Amygdala (tissue), 56 donors: ENCODE measurements at places on chromosomes 12 and 14.
A peak's percentile ranks its signal among the peaks of the same experiment; 100 is the strongest.

GRCh38 chr12:92199819-92200576 lies 54.4 kb upstream of the BTG1 start:
- no peak for DNase-seq

GRCh38 chr12:67705394-67706370 lies 57.1 kb downstream of the DYRK2 start:
- no peak for DNase-seq

GRCh38 chr12:50201987-50202521 lies 34.9 kb upstream of the CERS5 start:
- no peak for DNase-seq

- DNase-seq: peak; percentile 79
Observed at GRCh38 chr14:60222820-60223219, 26.2 kb upstream of the PPM1A start.
